ENCODE measurements at places on chromosomes 7 and 10.

- no peak for DNase-seq
Observed at GRCh38 chr10:132243626-132244025, 56.9 kb downstream of the DPYSL4 start.

- DNase-seq, result peak; percentile 0
Observed at GRCh38 chr10:95864906-95865813, 42.6 kb upstream of the CC2D2B start.

DNA sequence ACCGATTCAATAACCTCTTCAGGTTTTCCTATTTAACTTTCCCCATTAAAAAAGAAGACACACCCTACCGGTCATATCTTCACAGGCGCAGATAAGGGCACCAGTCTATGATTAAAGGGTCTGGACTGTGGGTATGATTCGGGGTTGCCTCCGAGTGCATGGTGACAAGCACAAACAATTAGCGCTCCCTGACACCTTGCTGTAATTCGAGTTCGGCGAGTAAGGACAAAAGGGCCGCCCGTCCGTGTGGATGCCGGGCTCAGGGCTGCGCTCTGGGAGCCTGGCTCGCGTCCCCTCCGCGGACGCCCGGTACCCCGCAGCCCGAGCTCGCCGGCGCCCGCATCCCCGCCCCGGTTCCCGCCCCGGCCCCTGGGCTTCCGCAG, 111.9 kb upstream of the RHEB start:
- DNase-seq, result no peak

GRCh38 chr10:51892965-51893658, 193.7 kb upstream of the CSTF2T start:
- DNase-seq, result no peak

GRCh38 chr10:63099734-63100133, 33.4 kb upstream of the NRBF2 start:
- DNase-seq, result no peak

GRCh38 chr7:80937336-80937735, 18.5 kb upstream of the SEMA3C start:
- DNase-seq, result no peak

- DNase-seq, result no peak
Observed at GRCh38 chr10:93440591-93441091, 41.5 kb downstream of the MYOF start.
